Amniotic stem cell (primary cell): ENCODE measurements at places on chromosomes 4 and X.

GRCh38 chr4:107125496-107125895 is 89.4 kb upstream of the DKK2 start:
- DNase-seq: no peak

DNA sequence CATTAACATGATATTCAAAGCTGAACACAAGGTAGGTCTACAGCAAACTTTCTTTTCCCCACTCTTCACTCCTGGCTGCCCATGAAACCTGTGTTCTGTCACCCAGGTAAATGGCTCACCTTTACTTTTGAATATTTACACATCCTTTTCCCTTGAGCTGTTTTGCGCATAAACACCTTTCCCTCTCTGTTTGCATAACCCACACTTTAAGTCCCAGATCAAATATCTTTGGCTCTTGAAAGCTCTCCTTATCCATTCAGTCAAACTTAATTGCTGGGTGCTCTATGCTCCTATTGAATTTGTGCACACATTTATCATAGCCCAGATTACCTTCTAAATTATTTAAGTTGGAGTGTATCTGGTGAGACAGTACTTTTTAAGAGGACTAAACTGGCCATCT is 51.7 kb upstream of the ATP8A1 start:
- no peak for DNase-seq

GRCh38 chr4:166458756-166459155 is 585.7 kb downstream of the TLL1 start:
- no peak for DNase-seq

GRCh38 chrX:135396109-135396508 is 25.6 kb upstream of the SMIM10L2A start:
- DNase-seq: no peak

- DNase-seq: no peak
Measured at GRCh38 chrX:150063138-150063518, 124.8 kb upstream of the EOLA2 start.
